CD4-positive, alpha-beta T cell (primary cell): ENCODE measurements at places on chromosomes 7 and 10. TPM values are rescaled to one million over a fixed set of nuclear protein-coding genes. Genes with fewer than 3 reads are reported as not detected.

DNA sequence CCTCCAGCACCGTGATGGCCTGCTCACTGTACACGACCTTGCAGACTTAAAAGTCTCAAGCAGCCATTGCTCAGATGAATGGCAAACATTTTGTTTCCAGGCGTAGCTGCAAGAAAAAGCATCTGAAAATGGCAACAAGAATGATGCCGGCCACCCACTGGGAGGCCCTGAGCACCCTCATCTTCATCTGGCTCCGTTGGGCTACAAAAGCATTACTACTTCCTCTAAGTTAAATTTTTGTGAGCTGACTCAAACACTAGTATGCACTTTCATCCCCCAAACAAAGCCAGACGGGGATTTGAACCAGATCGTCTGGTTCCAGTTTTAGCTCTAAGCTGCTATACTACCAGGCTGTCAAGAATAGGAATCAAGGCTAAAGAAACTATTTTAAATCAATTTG, 116.6 kb upstream of the CDK1 start:
- no peak overlapping the region for H3K4me3 ChIP-seq
- H3K36me3 ChIP-seq = no peaks in the 10 kb centered on the region
- H3K4me1 ChIP-seq = peaks cover 12% of the 10 kb centered on the region
- no peaks in the 10 kb centered on the region for H3K27me3 ChIP-seq

- H3K36me3 ChIP-seq = peaks cover 3% of the 10 kb centered on the region
- H3K4me1 ChIP-seq = peaks cover 46% of the 10 kb centered on the region
- peak overlapping the region; percentile 97 for H3K27ac ChIP-seq
- no peaks in the 10 kb centered on the region for H3K27me3 ChIP-seq
- DNase-seq = no peak
Measured at GRCh38 chr10:5813091-5813340, 218 bp downstream of the GDI2 start.

PNLIPRP1 gene
- not detected for total RNA-seq

- H3K27me3 ChIP-seq = no peaks in the 10 kb centered on the region
- no peak overlapping the region for H3K4me3 ChIP-seq
- H3K36me3 ChIP-seq = no peaks in the 10 kb centered on the region
- H3K4me1 ChIP-seq = peaks cover 42% of the 10 kb centered on the region
Measured at GRCh38 chr10:7258948-7259523, 151.8 kb downstream of the SFMBT2 start.

DNA sequence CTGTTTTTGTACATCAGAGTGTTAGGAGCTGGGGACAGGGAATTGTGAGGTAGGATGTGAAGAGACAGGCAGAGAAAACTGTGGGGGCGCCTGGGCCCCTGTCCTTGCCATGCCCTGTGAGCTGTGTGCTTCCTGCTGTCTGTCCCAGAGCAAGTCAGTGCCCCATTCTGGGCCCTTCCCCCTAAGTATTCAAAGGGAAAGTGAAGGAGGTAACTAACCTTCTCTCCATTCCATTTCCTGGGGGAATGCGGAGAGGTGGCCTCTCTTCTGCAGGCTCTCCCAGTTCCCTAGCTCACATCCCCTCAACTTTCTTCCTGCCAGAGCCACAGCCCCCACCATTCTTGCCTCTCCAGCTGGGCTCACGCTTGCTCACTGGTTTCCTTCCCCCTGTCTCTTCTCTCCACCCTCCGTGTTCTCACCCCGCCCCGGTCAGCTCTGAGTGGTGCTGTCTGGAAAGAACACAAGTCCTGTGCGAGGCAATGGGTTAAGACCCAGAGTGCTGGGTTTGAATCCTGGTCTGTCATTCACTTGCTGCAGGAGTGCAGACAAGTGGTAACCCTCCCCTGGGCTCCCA, 9.7 kb upstream of the VSIR start:
- H3K27me3 ChIP-seq = no peaks in the 10 kb centered on the region
- no peak for DNase-seq
- H3K27ac ChIP-seq = no peak overlapping the region

DNA sequence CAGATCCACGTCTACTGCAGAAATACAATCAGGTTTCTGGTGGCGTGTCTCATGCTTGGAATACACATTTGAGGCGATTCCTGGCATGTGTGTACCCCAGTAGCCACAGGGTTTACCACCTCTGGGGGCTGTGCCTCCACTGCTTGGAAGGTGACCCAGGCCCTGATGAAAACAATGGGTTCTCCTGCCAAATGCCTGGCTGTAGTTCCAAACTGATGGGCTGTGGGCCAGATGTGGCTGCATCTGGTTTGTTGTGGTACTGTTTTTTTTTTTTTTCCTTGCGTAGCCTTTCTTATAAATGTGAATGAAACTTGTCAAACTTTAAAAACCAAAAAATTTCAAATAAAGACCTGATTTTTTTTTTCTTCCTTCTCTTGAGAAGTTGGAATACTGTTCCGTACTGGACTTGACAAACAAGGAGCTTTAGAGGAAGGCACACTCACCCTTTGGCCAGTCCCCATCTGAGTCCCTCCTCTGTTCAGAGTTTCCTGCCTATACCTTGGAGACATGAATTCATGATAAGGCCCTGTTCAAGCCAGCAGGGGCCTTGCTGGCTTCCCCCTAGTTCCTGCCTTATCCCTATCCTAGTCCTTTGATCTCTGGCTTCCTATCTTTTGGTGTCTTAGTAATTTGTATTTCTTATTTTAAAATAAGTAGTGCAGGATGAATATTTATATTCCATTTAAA, 217.1 kb downstream of the PHTF2 start:
- H3K36me3 ChIP-seq = no peaks in the 10 kb centered on the region
- peaks cover 14% of the 10 kb centered on the region for H3K27me3 ChIP-seq
- H3K4me3 ChIP-seq = no peak overlapping the region
- no peak for DNase-seq
- no peak overlapping the region for H3K27ac ChIP-seq

REEP3 gene
- total RNA-seq = 6.1 TPM

DNA sequence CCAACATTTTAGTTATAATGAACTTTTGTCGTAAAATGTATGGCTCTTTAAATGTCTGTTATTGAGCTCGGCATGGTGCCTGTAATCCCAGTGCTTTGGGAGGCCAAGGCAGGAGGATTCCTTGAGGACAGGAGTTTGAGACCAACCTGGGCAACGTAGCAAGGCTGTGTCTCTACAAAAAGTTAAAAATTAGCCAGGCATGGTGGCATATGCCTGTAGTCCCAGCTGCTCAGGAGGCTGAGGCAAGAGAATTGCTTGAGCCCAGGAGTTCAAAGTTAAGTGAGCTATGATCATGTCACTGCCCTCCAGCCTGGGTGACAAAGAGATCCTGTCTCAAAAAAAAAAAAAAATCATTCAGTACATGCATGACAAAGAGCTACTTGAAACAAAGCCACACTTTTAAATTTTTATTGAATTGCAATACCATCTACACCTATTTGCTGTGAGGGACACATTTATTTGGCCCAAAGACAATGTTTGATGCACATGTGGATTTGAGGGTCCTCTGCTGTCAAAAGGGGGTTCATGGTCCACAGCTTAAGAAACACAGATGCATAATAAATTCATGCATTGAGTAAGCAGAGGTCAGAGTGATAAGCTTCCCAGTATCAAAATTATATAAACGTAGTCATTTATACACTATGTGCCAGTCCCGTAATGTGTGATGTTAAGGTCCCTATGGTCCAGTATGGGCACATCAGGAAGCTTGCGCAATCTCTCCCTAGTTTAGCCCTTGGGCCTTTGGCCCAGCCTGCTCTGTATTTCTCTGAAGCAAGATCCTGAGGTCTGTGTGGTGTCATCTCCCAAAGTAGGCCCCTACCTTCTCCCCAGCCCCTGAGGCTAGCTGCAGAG, 4.4 kb upstream of the MALSU1 start:
- peaks cover 15% of the 10 kb centered on the region for H3K4me1 ChIP-seq
- H3K27me3 ChIP-seq = no peaks in the 10 kb centered on the region
- DNase-seq = no peak
- no peak overlapping the region for H3K27ac ChIP-seq
- H3K4me3 ChIP-seq = no peak overlapping the region

DNA sequence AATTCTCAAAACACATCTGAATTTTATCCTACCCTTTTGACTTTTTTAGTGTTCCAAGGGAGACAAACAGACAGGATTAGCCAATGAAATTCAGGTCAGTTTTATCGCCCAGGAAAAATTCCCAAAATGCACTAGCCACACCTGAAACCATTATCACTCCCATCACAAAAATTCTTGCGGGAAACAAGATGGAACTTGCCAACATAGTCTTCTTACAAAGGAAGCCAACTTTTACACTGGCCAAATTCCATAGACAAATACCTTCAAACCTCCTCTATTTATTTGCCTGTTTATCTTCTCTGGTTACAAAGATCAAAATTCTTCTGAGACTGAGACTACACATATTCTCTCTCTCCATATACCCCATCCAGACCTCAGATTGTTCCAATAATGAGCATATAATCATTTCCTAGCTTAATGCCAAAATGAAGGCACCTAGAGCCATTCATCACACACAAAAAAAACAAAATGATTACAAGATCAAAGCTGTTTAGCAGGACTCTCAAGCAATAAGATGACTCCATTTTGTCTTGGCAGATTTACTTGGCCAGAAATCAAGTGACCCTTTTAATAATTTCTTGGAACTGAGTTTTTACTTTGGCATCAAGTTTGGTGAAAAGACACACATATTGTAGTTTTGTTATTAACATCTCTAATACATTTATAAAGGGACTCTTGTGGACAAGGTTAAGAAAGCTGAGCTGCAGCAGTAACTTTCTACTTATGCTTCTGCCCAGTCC, 30.2 kb downstream of the MET start:
- H3K36me3 ChIP-seq = no peaks in the 10 kb centered on the region
- H3K27me3 ChIP-seq = no peaks in the 10 kb centered on the region
- H3K27ac ChIP-seq = no peak overlapping the region
- no peaks in the 10 kb centered on the region for H3K4me1 ChIP-seq
- DNase-seq = no peak
